Activated CD8-positive, alpha-beta memory T cell treated with anti-CD3 and anti-CD28 coated beads for 1 hour (primary cell): ENCODE measurements at places on chromosomes 13 and 19.

DNA sequence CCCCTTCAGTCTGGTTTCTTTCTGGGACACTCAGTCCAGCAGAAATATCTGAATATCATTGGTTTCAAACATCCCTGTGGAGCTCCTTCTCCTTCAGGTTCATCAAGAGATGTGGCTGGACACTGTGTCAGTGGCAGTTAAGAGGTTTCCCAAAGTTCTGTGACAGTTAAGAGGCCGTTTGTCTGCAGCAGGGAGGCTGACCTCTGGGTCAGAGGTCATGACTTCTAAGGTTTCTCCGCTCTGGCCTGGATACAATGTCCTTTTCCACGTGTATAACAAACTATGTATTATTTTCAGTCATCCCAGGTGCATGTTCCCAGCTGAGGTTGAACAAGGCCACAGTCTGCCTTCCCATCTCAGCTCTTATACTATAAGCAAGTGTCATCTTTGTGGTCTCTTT, 174.9 kb downstream of the B3GLCT start:
- DNase-seq: no peak

DNA sequence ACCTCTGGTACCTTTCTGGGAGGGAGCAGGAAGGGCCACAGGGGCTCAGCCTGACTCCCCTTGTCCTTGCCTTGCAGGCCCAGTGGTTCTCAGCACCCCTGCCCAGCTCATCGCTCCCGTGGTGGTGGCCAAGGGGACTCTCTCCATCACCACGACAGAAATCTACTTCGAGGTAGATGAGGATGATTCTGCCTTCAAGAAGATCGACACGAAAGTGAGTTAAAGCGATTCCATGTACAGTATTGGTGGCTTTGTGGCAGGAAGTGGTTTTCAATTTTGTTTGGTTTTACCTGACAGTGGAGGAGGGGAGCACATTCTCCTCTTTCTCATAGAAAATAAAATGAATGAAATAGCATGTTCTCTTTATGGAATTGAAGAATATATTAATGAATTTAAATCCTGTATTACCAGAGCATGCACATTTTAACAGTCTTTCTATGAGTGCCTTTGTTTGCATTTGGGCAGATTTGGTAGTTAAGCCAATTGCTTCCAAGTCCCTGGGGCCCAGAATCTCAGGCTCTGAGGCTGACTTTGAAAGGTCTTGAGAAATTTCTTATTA, 4.1 kb downstream of the MAB21L1 start:
- DNase-seq: no peak

DNA sequence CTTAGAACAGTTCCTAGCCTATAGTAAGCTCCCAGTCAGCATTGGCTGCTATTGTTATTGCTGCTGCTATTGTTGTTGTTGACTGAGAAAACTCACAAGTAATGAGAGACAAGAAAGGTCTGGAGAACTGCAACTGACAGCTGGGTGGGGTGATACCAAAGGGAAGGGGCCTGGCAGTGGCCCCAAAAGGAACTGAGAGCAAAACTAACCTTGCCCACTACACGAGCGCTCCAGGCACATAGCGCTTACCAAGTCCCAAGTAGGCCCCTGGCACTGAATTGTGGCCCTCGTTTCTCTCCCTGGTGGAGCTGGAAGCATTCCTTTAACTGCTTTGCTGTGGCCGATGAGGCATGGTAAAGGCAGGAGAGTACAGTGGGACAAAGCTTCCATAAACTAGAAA, 59.7 kb downstream of the KCTD12 start:
- DNase-seq: no peak

DNA sequence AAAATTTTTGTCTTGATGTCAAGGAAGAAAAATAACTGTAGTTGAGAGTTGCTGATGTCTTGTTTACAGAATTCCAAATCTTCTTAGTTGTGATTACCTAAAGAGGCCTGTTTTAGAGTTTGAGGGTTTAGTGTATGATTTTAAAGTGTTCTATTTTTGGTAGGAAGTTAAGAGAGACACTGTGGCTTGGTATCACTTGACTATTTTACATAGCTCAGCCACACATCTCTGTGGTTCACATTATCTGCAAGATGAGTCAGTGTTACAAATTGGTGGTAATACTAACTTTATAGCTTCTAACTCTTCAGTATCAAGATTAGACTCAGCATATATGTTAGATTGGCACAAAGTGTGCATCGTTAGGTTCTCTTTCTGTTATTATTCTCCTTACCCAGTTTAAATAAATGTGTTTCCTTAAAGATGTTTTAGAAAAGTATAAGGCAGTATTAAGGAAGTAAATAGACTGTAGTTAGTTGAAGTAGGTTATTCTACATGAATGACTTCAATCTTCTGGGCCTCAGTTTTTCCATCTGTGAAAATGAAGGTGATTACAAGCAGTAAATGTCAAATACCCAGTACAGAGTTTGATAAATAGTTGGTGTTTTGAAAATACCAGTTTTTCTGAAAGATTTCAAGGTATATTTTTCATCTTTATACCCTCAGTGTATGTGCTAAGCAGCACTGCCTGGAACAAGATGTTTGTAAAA, 33.4 kb downstream of the COG6 start:
- DNase-seq: no peak

- DNase-seq: no peak
Measured at GRCh38 chr13:85282876-85283275, 516.3 kb downstream of the SLITRK6 start.

GRCh38 chr13:113088691-113089020, 16.9 kb upstream of the F7 start:
- DNase-seq: no peak

DNA sequence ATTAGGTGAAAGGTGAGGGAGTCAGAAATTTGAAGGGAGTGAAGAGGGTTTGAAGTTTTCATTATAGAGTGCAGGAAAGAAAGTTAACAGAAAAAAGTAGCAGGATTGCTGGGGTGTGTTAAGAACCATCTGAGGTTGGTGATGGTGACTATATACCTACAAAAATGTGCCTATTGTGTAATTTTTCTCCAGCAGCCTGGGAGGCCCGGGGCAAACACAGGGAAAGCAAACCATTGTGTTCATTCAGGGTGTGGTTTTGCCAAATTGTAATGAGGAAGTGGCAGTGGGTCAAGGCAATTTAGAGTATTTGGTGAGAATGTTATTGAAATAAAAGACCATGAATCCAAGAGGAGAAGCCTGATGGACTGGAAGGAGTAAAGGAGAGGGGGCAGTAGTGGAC, 8.2 kb upstream of the SUCLA2 start:
- DNase-seq: no peak

GRCh38 chr13:40389081-40389641, 277.3 kb downstream of the FOXO1 start:
- DNase-seq: peak; percentile 8

DNA sequence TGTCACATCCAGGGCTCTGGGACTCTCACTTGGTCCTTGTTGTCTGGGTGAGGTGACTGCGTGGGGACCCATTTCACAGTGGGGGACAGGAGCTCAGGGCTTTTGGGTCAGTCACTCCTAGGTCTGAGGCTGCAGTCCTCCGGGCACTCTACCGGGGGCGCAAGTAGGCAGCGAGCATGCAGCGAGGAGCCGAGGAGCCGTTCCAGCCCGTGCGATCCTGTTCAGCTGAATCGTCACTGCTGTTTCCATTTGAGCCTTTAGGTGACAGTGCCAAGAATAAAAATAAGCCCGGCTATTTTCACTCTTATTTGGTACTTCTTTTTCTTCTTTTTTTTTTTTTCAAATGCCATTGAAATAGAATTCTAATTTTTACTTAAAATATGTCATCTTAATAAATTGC, 126.5 kb downstream of the ZNF536 start:
- DNase-seq: no peak

DNA sequence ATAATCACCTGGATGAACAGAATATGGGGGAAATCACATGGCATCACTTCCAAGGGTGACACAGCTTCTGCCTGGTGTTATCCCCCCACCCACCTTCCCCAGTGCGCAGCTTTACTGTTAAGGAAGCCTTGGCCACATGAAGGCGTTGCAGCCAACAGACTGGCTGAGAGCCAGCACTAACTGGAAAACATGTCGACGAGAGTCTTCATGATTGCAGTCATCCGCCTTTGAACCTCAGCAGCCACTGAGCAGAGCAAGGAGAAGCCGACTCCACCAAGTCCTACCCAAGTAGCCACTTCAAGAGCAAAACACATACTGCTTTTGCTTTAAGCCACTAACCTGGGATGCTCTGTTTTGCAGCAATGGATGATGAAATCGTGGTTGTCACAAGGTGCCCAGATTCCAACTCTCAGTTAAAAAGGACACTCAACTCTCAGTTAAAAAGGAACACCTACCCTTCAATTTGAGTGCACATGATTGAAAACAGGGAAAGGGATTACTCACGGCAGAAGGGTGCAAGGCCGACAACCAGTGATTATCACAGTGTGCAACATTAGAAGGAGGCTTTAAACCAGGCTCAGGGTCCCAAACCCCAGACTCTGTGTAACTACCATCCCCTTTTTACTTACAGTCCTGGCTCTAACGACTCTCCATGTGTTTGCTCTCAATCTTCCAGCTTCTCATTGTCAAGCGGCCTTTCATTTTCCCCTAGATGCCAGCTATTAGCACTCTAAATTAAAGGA, 149.1 kb downstream of the KLF12 start:
- DNase-seq: peak; percentile 71

DNA sequence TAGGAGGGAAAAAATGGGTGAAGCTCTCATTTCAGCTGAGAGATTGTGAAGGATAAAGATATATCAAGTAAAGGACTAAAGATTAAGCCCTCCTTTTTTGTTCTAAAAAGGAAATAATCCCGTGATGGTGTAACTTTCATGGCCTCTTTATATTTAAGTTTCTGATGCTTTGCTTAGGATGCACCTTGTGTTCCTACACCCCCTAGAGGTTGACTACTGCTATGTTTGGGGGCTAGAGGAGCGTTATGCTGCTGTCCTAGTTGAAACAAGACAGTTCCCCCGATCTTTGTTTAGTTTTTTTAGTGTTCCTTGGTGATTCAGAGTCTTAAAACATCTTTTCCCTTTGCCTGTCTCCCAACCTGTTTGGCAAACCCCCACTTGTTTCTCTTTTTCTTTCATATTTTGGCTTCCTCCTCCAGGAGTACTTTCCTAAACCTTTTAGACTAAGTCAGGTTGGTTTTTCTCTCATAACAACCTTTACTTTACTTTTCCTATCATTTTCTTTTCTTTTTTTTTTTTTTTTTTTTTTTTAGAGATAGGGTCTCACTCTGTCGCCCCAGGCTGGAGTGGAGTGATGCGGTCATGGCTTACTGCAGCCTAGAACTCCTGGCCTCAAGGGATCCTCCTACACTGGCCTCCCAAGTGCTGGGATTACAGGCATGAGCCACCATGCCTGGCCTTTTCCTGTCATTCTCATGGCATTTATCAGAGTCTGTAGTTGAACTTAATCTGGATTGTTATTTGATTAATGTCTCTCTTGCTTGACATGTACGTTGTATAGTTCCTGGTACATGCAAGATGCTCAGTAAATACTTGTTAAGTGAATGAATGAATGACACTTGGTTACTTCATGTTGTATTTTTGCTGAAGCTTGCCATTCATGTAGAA, 2.8 kb downstream of the UBA2 start:
- no peak for DNase-seq

DNA sequence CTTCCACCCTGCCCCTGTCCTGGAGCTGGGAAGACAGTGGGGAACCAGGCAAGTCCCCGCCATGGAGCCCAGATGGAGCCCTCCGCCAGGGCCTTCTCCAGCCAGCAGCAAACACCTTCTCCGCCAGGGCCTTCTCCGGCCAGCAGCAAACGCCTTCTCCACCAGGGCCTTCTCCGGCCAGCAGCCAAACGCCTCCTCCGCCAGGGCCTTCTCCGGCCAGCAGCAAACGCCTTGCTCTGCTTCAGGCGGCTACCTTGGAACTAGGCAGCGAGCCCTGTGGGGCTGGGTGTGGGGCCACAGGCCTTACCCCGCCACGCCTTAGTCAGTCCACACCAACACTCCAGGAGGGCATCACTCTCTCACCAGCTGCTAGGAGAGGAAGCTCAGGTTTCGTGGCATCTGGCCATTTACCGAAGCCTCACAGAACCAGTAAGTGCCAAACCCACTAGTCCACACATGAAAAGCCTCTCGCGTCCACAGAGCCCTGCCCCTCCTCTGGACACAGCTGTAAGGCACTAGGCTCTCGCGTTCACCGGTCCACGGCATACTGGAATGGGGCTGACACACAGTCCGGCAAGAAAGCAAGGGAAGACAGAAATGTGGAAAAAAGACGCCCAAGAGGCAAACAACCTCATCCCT, 41.0 kb downstream of the MLLT1 start:
- no peak for DNase-seq

DNA sequence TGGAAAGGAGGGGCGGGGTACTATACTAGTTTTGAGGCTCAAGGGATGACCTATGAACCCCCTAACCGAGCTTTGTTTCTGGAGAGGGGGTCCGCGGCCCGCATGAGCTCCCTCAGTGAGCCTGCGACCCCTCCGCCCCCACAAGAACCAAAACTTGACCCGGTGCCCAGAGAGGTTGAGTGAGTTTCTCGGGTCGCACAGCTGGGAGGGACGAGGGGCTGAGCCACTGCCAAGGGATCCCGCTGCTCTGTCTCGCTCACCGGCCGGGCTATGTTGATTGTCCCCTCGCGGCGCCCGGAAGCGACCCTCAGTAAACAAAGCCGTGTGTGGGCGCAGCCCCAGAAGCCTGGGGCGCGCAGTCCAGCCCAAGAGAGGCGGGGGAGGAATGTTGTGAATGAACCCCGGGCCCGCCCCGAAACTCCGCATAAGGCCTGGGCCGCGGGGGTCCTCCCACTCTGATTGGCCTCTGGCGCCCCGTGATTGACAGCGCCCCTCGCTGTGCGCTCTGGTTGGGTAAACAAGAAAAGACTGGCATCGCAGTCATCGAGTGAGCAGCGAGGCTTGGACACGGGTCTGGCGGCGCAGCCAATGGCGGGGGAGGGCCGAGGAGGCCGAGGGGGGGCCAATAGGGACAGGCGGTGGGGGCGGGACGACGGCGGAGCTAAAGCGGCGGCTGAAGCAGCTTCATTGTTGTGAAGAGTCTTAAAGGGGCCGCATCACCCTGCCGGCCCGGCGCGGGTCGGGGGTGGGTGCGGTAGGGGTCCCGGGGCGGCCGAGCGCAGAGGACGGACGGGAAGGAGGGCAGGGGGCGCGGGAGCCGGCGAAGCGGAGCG, at the start of gene ZSWIM4:
ZSWIM4 (plus strand) TSS at position 687 of the 833 bp plus-strand sequence. CDS start 206 bp downstream, outside the sequence.
- DNase-seq: peak; percentile 85

GRCh38 chr13:84358601-84359000, 476.3 kb upstream of the SLITRK1 start:
- no peak for DNase-seq

GRCh38 chr13:83498481-83499190, 383.6 kb downstream of the SLITRK1 start:
- no peak for DNase-seq

- no peak for DNase-seq
Measured at GRCh38 chr19:39428283-39429112, 7.3 kb downstream of the RPS16 start.

DNA sequence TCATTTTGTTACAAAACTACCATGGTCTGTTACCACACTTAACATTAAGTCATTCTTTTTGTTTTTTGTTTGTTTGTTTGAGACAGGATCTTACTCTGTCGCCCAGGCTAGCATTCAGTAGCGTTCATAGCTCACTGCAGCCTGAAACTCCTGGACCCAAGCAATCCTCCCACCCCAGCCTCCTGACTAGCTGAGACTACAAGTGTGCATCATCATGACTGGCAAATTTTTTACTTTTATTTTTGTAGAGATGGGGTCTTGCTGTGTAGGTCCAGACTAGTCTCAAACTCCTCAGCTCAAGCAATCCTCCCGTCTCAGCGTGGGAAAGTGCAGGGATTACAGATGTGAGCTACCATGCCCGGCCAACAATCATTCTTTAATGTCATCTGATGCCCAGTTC, 3.3 kb downstream of the ALDH16A1 start:
- DNase-seq: no peak

GRCh38 chr13:47503475-47503874, 497.6 kb downstream of the SUCLA2 start:
- no peak for DNase-seq

- no peak for DNase-seq
Measured at GRCh38 chr19:3785451-3785937, 687 bp downstream of the MATK start.

- no peak for DNase-seq
Measured at GRCh38 chr13:114115796-114116195, 16.6 kb downstream of the RASA3 start.
